ENCODE measurements at places on chromosomes 2 and 18. TPM values are rescaled to one million over a fixed set of nuclear protein-coding genes. Genes with fewer than 3 reads are reported as not detected.

DNA sequence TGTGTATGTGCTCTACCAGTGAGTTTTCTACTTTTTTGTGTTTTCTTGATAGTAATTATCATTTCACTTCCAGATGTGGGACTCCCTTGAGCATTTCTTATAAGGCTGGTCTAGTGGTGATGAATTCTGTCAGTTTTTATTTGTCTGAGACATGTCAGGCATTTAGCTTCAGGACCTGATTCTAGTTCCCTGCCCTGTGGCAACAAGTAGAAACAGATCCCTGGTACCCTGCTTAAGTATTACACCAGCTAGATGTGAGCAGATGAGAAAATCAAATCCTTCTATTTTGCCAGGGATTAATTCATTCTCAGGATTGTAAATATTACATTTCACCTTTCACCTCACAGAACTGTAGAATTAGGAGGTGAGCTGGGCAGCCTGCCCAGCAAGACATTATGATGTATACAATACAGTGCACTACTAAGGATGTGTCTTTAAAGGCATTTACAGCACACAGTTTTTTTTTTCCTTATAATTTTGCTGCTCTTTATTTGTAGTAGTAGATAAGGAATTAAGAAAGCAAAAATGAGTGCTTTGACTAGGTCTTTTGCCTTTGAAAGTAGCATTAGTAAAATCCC lies 35.1 kb downstream of the GALM start:
- no peak overlapping the region for H3K27ac ChIP-seq
- H3K4me1 ChIP-seq: no peaks in the 10 kb centered on the region
- DNase-seq: no peak
- no peaks in the 10 kb centered on the region for H3K36me3 ChIP-seq
- H3K4me3 ChIP-seq: no peak overlapping the region
- H3K27me3 ChIP-seq: no peaks in the 10 kb centered on the region

Gene DTNA
- total RNA-seq: 103 TPM

Gene AQP12B
- not detected for total RNA-seq

Gene BCL2L11
- 9.6 TPM for total RNA-seq

GRCh38 chr18:62751341-62751821 lies 36.0 kb downstream of the PHLPP1 start:
- no peaks in the 10 kb centered on the region for H3K27me3 ChIP-seq
- no peak overlapping the region for H3K4me3 ChIP-seq
- peaks cover 9% of the 10 kb centered on the region for H3K4me1 ChIP-seq
- H3K27ac ChIP-seq: no peak overlapping the region
- H3K36me3 ChIP-seq: no peaks in the 10 kb centered on the region
- no peak for DNase-seq

GRCh38 chr2:104703669-104704068 lies 150.2 kb upstream of the POU3F3 start:
- no peak overlapping the region for H3K27ac ChIP-seq
- H3K4me3 ChIP-seq: no peak overlapping the region
- H3K27me3 ChIP-seq: no peaks in the 10 kb centered on the region
- no peak for DNase-seq
- H3K36me3 ChIP-seq: no peaks in the 10 kb centered on the region
- H3K4me1 ChIP-seq: no peaks in the 10 kb centered on the region

Gene BUB1
- total RNA-seq: 0.06 TPM

GRCh38 chr2:28637066-28638047 lies 114.3 kb upstream of the PPP1CB start:
- H3K4me1 ChIP-seq: peaks cover 54% of the 10 kb centered on the region
- H3K4me3 ChIP-seq: no peak overlapping the region
- H3K27me3 ChIP-seq: no peaks in the 10 kb centered on the region

DNA sequence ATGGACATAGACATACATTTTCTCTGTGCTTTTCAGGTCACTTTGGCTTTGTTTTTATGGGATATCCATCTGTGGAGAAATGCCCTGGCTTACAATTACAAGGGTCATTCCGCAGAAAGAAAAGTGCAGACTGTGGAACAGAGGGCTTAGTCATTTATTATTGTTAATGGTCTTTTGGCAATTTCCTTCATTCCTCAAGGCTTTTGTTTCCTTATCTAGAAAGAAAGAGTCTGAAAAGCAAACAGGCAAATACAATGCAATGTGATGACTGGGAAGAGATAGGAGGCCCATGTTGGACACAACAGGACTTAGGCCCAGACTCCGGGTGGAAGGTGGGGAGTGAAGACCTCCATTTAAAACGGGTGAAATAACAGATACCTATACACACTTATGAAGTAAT lies 129.5 kb upstream of the CAVIN2 start:
- DNase-seq: no peak
- no peak overlapping the region for H3K4me3 ChIP-seq
- H3K27me3 ChIP-seq: no peaks in the 10 kb centered on the region
- H3K27ac ChIP-seq: no peak overlapping the region

DNA sequence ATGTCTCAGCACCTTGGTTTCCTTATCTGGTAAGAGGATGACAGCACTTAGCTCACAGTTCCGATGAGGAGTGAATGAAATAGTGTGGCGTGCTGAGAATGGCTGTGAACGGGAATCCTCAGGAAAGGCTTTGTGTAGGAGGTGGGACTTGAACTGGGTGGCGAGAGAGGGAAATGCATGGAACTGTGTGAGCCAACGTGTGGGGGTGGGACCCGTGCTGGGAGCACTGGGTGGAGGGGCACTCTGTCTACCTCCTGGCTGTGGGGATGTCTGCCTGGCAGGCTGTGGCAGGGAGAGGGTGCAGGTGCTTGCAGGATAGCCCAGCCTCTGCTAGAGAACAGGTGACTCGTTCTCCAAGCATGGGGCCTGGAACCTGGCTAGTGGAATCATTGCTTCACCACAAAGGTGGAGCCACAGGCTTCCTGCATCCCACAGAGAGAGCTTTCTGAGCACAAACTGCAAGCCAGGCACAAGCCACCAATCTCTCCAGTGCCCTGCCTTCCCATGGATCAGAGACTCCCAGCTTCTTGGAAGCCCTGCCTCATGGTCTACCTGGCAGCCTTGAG lies 145.2 kb downstream of the CELF4 start:
- H3K4me3 ChIP-seq: no peak overlapping the region
- H3K4me1 ChIP-seq: no peaks in the 10 kb centered on the region
- H3K36me3 ChIP-seq: no peaks in the 10 kb centered on the region

- H3K4me3 ChIP-seq: no peak overlapping the region
- DNase-seq: no peak
- H3K36me3 ChIP-seq: no peaks in the 10 kb centered on the region
- H3K4me1 ChIP-seq: no peaks in the 10 kb centered on the region
- no peaks in the 10 kb centered on the region for H3K27me3 ChIP-seq
Observed at GRCh38 chr2:234107861-234108260, 57.4 kb downstream of the SPP2 start.

Gene GAD1
- total RNA-seq: not detected

Gene ESCO1
- total RNA-seq: 10.3 TPM

Gene ANKRD30B
- total RNA-seq: 0.04 TPM

GRCh38 chr2:242046206-242046826 lies 176.8 kb downstream of the RTP5 start:
- H3K36me3 ChIP-seq: no peaks in the 10 kb centered on the region
- no peak overlapping the region for H3K27ac ChIP-seq
- H3K4me3 ChIP-seq: no peak overlapping the region
- H3K4me1 ChIP-seq: no peaks in the 10 kb centered on the region

DNA sequence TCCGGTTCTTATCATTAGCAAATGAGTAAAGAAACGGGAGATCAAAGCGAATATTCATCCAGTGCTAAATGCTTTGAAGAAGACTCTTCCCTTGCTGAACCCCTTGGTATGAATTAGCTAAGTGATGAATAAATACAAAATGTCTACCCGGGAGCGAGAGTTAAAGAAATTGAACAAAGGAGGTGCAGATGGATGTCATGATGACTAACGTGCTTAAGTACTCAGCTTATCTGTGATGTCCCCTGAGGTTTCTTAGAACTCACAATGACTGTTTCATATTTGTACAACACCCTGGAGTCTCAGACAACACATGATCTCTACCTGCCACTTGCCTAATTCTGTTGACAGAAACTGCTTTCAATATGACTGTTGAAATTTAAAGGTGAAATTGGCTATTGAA lies 148.5 kb downstream of the TMEM200C start:
- H3K27me3 ChIP-seq: peaks cover 4% of the 10 kb centered on the region
- H3K27ac ChIP-seq: no peak overlapping the region
- H3K36me3 ChIP-seq: no peaks in the 10 kb centered on the region
- DNase-seq: no peak
- H3K4me1 ChIP-seq: no peaks in the 10 kb centered on the region
- no peak overlapping the region for H3K4me3 ChIP-seq

Gene SRD5A2
- 0.15 TPM for total RNA-seq

Gene B4GALT6
- 13.3 TPM for total RNA-seq

DNA sequence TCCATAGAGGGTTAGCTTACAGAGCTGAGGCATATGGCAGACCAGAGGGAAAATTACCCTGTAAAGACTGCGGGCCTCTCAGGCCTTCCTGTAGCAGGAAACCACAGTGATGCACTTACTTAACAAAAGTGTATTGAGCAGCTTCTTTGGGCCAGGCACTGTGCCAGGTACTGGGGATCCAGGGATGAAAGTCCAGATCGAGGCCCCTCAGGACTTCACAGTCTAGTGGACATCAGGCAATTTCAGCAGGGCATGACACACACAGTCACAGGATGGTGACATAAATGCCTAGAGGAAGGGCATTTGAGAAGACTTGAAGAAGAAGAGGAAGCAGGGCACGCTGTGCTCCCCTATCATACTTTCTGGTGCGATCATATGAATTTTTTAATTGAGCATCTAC lies 71.7 kb downstream of the MARCO start:
- no peak overlapping the region for H3K4me3 ChIP-seq
- H3K4me1 ChIP-seq: no peaks in the 10 kb centered on the region
- no peak overlapping the region for H3K27ac ChIP-seq
- no peaks in the 10 kb centered on the region for H3K36me3 ChIP-seq
- no peak for DNase-seq

- H3K4me3 ChIP-seq: no peak overlapping the region
- peaks cover 49% of the 10 kb centered on the region for H3K4me1 ChIP-seq
- H3K27ac ChIP-seq: no peak overlapping the region
- no peaks in the 10 kb centered on the region for H3K36me3 ChIP-seq
Observed at GRCh38 chr2:108574332-108574731, 40.1 kb downstream of the LIMS1 start.

DNA sequence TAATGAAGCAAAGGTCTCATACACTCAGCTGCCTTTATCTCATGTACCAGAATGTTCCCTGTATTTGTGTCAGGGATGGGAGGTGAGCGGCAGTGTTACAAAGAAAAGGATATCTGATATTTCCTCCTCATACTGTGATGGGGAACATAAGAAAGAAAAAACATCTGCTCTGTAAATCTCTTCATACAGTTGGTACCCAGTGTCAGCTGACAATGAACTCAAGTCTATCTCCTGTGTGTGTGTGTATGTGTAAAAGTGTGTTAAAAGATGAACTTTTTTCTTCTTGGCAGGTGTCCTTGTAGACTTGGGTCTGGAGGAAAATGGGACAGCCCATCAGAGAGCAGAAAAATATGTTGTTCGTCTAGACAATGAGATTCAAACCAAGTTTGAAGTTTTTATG lies 127.8 kb downstream of the ESCO1 start:
- no peaks in the 10 kb centered on the region for H3K27me3 ChIP-seq
- H3K4me1 ChIP-seq: no peaks in the 10 kb centered on the region
- H3K4me3 ChIP-seq: no peak overlapping the region
- H3K27ac ChIP-seq: no peak overlapping the region

- no peaks in the 10 kb centered on the region for H3K27me3 ChIP-seq
- peak within 1 kb of the TSS; percentile 79 for H3K4me3 ChIP-seq
- H3K4me1 ChIP-seq: peaks cover 30% of the 10 kb centered on the region
Observed at GRCh38 chr2:74198461-74199274, at the start of gene MTHFD2. Gene MTHFD2, plus strand, starts transcription at chr2:74198615. Its CDS starts 27 bp downstream, at chr2:74198642.

Gene PCARE
- 0.39 TPM for total RNA-seq

- H3K36me3 ChIP-seq: no peaks in the 10 kb centered on the region
- H3K27me3 ChIP-seq: no peaks in the 10 kb centered on the region
- no peak overlapping the region for H3K4me3 ChIP-seq
- H3K27ac ChIP-seq: no peak overlapping the region
Observed at GRCh38 chr18:79323471-79323870, 72.3 kb upstream of the NFATC1 start.

DNA sequence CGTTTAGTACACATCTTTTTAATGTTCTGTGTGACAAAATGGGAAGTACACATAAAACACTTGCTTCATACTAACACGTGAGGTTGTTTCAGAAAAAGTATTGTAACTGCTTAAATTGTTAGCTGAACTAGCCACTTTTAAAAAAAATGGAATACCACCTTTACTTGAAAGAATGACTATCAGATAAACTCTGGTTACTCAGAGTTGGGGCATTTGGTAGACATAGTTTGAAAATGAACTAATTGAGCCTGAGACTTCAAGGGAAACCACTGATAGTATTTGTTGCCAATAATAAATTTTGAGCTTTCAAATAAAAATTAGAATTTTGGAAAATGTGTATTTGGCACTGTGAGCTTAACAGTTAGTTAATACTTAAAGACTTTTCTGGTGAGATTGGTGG lies 103.0 kb upstream of the FBXO11 start:
- no peak for DNase-seq
- no peaks in the 10 kb centered on the region for H3K27me3 ChIP-seq
- H3K27ac ChIP-seq: no peak overlapping the region
- H3K4me1 ChIP-seq: no peaks in the 10 kb centered on the region
- no peaks in the 10 kb centered on the region for H3K36me3 ChIP-seq

DNA sequence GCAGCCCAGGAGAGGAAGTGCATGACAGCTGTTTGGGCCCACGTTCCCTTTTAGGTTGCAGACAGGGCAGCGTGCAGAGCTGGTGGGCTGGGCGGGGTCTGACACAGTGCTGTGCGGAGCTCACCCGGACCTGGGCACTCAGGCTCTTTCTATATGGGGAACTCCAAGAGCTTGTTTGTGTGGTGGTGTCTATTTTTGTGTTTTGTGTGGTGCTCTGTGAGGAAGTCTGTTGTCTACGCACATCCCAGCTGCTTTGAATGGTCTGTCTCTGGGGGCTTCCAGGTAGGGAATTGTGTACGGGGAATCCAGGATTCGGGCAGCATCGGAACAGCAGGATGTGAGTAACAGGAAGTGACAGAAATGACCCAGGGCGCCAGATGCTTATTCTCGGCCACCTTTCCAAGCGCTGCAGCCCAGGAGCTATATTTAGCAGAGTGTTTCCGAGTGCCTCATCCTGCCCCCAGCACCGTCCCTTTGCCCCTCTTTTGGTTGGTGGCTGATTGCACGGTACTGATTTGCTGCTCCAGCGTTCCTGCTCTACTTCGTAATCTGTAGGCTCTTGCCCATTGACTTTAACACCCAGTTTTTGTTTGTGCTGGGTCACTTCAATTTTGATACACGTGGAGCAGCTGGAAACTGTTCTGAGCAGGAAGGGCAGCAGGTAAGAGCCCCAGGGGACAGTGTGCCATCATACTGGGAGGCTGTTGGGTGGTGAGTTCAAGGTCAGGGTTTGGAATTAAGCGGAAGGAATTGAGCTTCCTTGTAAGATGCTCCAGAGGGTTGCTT lies 64.7 kb downstream of the DGKD start:
- H3K36me3 ChIP-seq: peaks cover 15% of the 10 kb centered on the region
- H3K4me1 ChIP-seq: peaks cover 68% of the 10 kb centered on the region
- peak overlapping the region; percentile 77 for H3K4me3 ChIP-seq
- peak; percentile 75 for DNase-seq
- H3K27me3 ChIP-seq: no peaks in the 10 kb centered on the region

All from psoas muscle (tissue), 8 donors.